AG20443 (cell line): ENCODE measurements at places on chromosomes 13 and 19.

DNA sequence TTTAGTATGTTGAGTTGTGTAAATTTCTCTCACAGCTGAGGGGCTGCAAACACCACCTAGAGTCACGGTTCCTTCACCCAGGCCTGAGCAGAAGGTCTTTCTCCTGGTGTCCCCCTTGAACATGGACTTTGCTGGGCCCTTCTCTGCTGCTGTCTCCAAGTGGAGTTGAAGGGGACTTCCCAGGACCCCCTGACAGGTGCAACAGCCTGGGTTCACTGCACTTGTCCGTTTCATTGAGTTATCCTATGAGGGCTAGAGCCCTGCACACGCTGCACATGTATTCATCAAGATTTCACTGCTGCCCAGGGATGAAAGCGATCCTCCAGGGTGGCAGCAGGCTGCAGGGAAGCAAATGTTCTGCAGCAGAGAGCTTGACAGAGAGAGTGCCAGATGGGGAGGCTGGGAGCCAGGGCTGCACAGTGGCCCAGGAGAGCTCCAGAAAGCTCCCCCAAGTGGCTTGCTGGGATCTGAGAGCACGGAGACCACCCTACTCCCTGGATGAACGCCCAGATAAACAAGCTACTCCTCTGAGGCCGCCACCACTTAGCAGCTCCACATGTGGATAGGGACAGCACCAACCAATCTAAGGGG, 10.3 kb downstream of the TMEM272 start:
- no peak for DNase-seq

GRCh38 chr13:46598820-46599180, 45.8 kb downstream of the LRCH1 start:
- no peak for DNase-seq

GRCh38 chr19:1169921-1170885, 3.9 kb downstream of the SBNO2 start:
- DNase-seq = peak; percentile 58

DNA sequence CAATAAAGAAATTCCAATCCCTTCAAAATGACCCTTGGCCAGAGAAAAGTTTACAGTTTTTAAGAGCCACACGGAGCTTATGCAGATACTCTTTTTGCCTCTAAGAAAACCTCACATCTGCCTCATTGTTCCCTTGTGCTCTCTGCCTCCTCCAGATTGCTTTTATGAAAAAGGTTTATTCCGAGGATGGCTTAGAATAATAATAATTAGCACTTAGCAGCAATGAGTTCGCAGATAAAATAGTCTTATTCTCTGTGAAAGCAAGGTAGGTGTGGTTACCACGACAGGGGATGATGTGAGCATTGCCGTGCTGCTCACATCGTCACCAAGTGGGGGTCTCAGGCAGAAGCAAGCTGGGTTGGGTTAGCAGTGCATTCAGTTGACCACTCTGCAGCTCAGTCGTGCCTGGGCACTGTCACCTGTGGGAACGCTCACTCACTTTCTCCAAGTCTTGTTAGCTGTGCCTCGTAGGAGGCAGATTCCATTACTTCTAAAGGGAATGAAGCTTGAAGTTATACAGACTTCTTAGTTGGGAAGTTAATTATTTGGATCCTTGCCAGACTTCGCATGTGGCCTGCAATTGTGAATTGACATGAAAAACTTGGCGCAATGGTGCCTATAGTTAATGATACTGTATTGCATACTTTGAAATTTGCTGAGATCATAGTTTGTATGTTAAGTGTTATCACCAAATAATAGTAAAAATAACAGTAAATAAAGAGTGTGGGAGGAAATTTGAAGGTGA, 157.2 kb downstream of the MYO16 start:
- DNase-seq = no peak

- DNase-seq = no peak
These were observed 56.4 kb downstream of the KLF12 start for GRCh38 chr13:74077792-74078191.

DNA sequence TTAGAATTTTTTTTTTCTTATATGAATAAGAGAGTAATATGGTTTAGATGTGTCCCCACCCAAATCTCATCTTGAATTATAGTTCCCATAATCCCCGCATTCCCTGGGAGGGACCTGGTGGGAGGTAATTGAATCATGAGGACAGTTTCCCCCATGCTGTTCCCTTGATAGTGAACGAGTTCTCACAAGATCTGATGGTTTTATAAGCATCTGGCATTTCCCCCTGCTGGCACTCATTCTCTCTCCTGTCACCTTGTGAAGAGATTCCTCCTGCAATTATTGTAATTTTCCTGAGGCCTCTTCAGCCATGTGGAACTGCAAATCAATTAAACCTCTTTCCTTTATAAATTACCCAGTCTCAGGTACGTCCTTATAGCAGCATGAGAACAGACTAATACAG, 205.7 kb downstream of the MYO16 start:
- no peak for DNase-seq

- DNase-seq = no peak
These were observed 11.6 kb downstream of the REXO1 start for GRCh38 chr19:1836458-1837221.
